ENCODE measurements at places on chromosomes 11 and 22.

- no peak for DNase-seq
These were observed 69.6 kb upstream of the ALKBH3 start for GRCh38 chr11:43810929-43811596.

- no peak for DNase-seq
These were observed 169.3 kb upstream of the E2F8 start for GRCh38 chr11:19410032-19410431.

GRCh38 chr22:17733466-17733865 lies 40.8 kb downstream of the BID start:
- DNase-seq: no peak

DNA sequence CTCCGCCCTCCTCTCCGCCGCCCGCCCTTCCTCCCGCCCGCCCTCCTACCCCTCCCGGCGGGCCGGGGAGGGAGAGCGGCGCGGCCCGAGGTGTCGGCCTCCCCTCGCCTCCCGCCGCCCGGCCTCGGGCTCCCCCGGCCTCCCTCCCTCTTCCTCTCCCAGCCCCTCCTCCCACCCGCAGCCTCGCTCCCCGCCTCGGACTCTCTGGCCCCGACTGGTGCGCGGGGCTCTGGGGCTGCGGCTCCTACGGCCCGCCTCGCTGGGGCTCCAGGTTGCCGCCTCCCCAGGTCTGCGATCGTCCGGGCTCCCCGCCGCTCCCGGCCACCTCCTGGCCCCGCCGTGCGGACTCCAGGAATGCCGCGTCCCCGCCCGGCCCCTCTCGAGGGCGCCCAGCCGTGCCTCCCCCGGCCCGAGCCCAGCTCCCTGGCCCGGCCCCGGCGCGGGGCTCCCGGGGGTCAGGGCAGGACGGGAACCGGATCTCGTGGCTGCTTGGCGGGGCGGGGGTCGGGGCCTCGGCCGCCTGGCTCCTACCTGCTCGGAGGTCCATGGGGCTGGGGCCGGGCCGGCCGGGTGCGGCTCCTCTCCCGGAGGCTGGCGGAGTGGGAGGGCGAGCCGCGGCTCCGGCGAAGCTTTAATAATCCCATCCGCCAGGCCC lies at the start of gene CLCF1:
TSS of gene CLCF1 (minus strand) at position 606 of the 655 bp plus-strand sequence. CDS start at position 547, 59 bp downstream.
- DNase-seq: no peak

GRCh38 chr22:24460418-24461089 lies 33.2 kb downstream of the ADORA2A start:
- no peak for DNase-seq

- no peak for DNase-seq
These were observed 39.9 kb upstream of the NAV2 start for GRCh38 chr11:19672586-19673206.

DNA sequence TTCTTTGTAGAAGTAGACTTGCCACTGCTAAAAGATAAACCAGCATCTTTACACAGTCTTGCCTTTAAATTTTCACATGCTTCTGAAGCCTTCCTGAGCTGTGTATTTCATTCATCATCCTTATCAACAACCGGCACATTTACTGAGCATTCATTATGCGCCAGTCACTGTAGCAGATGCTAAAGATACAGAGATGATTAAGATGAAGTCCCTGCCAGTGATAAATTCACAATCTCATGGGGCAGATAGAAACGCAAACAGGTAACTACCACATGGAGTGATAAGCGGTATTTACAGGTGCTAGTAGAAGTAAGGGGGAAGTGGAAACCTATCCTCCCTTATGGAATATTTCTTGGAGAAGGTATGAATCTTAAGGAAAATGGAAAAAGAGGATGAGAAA lies 67.2 kb downstream of the PRCP start:
- no peak for DNase-seq

DNA sequence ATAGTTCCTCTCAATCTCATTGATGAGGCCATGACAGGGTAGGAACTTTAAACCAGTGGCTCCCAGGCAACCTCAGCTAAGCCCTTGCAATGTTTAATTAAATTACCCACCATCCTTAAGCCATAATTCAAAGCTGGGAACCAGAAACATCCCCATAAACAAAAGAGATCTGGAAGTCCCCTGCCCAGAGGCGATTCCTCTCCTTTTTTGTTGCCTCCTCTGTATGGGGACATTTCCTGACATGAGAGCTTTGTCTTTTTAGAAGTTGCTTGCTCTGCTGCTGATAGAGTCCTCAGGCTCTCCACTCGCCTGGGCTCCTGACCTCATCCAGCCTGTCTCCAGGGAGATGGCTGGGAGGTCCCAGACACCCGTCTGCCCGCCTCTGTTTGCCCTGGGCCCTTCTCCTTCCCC lies 3.2 kb downstream of the DTX4 start:
- no peak for DNase-seq
